ENCODE measurements at places on chromosomes 2 and 18.

GRCh38 chr2:46732127-46732526 is 183.5 kb downstream of the MCFD2 start:
- no peak for DNase-seq

- no peak for DNase-seq
Observed at GRCh38 chr2:209687323-209687969, 84.2 kb upstream of the UNC80 start.

GRCh38 chr2:40287195-40287594 is 164.7 kb downstream of the SLC8A1 start:
- no peak for DNase-seq

GRCh38 chr18:3323900-3324299 is 62.0 kb downstream of the MYL12B start:
- DNase-seq: no peak

DNA sequence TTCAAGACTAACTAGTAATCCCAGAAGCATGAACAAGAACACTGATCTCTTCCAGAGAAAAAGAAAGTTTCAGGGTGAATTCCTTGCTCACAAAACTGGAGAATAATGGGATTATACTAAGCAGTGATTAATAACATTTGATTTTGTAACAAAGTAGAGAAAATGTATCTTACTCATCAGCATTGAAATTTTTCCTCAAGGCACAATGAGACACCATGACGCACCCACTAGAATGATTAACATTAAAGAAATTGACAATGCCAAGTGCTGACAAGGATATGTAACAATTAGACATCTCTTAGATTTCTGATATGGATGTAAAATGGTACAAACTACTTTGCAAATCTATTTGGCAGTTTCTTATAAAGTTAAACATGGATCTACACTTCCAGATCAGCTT is 101.1 kb upstream of the EPHA4 start:
- DNase-seq: no peak

DNA sequence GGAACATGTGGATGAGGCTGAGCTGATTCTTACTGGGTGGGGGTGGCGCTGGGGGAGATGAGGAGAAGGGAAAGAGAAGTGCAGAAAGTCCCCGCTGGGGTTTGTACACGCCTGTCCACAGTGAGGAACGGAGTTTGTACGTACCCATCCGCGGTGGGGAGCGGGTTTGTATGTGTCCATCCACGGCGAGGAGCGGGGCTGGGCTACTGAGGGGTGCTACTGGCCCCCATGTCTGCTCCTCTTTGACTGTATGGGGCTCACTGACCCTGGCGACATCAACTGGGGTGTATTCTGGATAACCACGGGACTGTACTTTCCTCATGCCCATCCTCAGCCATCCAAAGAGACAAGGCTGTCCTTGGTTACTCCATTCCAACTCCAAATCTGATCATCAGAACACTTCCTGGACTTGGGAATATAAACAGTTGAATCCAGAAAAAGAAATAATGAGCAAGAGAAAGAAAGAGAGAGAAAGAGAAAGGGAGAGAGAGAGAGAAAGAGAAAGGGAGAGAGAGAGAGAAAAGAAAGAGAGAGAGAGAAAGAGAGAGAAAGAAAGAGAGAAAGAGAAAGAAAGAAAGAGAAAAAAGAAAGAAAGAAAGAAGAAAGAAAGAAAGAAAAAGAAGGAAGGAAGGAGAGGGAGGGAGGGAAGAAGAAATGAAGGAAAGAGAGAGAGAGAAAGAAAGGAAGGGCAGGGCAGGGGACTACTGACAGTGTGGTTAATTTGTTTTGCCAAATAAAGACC is 21.0 kb downstream of the MAL start:
- DNase-seq: no peak

DNA sequence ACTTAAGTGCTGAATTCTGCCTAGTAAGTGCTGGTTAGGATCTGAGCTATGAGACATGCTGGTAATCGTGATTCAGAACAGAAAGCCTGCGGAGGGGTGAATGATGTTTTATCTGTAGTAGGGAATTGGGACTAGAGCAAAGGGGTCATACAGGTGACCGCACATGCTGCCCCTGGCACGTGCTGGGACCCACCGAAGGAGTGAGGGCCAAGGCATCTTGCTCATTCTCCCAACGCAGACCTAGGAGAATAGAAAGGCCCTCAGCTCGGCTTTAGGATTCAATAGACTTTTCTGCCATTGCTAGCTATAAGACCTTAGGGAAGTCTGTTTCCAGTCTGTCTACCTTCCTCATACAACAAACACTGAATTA is 8.8 kb upstream of the SMAD7 start:
- no peak for DNase-seq

- no peak for DNase-seq
Observed at GRCh38 chr2:8547284-8548064, 134.4 kb upstream of the ID2 start.

GRCh38 chr2:151840216-151841046 is 12.2 kb upstream of the ARL5A start:
- DNase-seq: no peak

DNA sequence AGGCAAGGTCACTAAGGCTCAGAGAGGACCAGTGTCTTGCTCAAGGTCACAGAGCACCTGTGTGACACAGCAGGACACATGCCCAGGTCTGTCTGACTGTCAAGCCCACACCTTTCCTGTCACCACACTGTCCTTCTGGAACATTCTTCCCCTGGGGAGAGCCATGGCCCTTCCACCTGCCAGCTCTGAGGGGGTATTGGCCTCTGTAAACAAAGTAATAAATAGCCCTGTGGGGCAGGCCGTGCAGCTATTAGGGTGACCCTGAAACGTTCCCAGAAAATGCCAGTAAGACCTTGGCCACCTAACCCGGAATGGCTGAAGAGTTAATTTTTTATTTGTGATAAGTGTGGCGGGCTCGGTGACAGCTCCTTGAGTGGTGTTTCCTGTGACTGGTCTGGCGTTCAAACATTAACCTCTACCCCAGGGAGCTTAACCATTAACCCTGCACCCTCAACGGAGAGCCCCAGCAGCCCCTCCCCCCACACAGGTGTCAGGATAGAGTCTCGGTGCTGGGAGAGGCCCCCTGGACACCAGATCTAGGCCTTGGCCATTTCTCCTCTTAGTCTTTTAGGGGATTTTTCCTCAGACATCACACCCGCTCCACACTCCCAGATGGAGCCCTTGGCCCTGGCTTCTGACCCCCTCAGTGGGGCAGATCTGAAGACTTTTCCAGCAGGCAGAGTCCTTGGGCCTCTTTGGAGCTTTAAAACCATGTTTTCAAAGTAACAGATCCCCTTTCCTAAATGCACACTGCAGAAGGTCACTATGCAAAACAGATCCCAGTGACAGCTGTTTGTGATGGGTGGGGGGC is 36.6 kb downstream of the SCTR start:
- DNase-seq: no peak

GRCh38 chr2:120606931-120607330 is 128.7 kb upstream of the GLI2 start:
- DNase-seq: no peak

DNA sequence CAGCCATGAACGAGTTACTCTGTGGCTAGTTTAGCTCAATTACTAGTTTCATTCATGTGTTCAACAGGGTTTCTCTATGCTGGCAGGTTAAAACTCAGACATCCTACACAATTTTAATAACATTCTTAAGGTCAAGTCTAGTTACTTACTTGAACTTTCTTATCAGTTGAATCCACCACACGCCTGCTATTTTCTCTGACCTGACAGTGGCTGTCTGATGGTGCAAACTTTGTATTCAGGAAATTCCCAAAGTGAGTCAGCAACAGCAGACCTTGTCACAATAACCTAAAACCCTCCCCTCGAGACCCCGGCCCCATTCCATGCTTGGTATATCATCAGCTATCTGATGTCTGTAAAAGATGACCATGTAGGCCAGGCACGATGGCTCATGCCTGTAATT is 20.8 kb upstream of the CIDEA start:
- no peak for DNase-seq

- no peak for DNase-seq
Observed at GRCh38 chr2:207983641-207984042, 41.7 kb downstream of the PLEKHM3 start.

GRCh38 chr2:151853070-151853758 is 25.0 kb upstream of the ARL5A start:
- no peak for DNase-seq

DNA sequence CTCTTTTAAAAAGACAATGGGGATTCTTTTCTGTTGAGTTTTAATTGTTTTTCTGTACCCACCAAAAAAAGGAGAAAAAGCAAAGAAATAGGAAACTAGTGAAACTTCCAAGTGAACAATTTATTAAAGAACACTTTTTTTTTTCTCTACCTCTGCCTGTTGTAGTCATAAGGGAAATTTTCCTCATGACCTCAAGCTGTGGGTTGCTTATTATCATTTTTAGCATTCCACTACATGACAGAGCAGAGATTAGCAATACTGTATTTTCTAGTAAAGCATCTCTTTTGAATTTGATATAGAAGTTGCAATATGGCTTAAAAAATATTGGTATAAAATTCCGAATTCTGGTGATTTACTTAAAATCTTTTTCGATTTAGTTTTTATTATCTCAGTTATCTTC is 87.9 kb upstream of the LRRTM1 start:
- DNase-seq: no peak

GRCh38 chr18:10100941-10101701 is 187.3 kb downstream of the VAPA start:
- DNase-seq: no peak

All from glomerular endothelial cell (primary cell).